NCI-H1048 (cell line): ENCODE measurements at places on chromosomes 1 and 21.

- DNase-seq = no peak
Measured at GRCh38 chr1:151371370-151372057, 991 bp downstream of the SELENBP1 start.

GRCh38 chr1:29515170-29515955 lies 279.0 kb downstream of the PTPRU start:
- no peak for DNase-seq

DNA sequence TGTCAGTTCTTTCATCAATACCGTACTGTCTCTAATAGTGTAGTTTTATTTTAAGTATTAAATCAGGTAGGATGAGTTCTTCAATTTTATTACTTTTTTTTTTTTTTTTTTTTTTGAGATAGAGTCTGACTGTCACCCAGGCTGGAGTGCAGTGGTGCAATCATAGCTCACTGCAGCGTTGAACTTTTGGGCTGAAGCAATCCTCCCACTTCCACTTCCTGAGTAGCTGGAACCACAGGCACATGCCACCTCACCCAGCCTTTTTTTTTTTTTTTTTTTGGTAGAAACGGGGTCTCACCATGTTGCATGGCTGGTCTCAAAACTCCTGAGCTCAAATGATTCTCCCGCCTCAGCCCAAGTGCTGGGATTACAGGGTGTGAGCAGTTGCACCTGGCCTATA lies 44.3 kb downstream of the INAVA start:
- no peak for DNase-seq

GRCh38 chr21:36769051-36769839 lies 70.3 kb downstream of the SIM2 start:
- DNase-seq = no peak

GRCh38 chr1:164718821-164719220 lies 159.8 kb downstream of the PBX1 start:
- no peak for DNase-seq

GRCh38 chr1:145997718-145998023 lies 1.3 kb upstream of the TXNIP start:
- no peak for DNase-seq

DNA sequence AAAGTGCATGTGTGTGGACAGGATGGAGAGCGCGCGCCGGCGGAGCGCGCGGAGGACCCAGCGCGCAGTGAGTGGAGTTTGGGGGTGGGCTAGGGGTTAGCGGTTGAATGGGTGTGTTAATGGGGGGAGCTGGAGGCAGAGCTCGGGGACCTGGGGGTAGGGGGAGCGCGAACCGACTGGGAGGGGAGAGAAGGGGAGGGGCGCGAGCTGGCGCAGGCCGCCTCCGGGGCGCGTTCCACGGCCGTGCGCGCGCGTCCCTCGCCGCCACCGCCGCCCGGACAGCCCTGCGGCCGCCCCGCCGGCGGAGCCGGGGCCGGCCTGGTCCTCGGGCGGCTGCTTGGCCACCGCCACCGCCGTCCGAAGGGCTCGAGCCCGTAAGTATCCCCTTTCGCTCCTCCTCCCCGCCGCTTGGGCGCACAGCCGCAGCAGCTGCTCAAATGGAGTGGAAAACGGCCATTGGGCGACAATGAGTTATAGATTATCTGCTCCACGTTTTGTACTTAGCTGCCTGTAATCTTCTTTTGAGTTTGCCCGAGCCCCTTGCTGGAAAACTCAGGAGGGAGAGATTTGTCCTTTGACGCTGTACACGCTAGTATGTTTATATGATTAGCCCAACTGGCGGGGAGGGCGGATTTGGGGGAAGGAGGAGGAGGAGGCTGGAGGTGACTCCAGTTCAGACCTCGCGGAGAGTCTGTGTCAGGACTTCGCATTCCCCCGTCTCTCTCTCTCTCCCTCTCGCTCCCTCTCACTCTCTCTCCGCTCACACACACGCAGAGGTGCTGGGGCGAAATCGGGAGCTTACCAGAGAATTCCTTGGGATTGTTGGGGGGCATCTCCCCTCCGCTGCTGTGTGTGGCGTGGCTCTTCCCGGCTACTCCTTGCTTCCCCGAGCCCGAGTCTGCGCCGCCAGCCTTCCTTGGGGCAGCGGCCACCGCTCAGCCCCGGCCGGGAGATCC lies at the start of gene ADGRL2:
TSS of gene ADGRL2 (plus strand) at position 240 of the 956 bp plus-strand sequence. CDS start 36,051 bp downstream, outside the sequence.
- no peak for DNase-seq

GRCh38 chr1:162570718-162571117 lies 9.2 kb downstream of the UAP1 start:
- no peak for DNase-seq

DNA sequence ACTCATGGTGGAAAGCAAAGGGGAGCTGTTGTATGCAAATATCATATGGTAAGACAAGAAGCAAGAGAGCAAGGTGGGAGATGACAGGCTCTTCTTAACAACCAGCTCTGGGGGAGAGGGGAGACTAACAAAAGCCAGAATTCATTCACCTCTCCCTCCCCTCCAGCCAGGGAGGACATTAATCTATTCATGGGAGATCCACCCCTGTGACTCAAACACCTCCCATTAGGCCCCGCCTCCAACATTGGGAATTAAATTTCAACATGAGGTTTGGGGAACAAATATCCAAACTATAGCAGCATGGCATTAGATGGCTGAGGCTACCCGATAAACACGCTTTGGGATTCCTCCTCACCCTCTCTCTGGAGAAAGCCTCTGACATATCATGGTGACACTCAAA lies 210.6 kb downstream of the RHOU start:
- no peak for DNase-seq

- DNase-seq = no peak
Measured at GRCh38 chr21:30206551-30207251, 9.2 kb downstream of the CLDN8 start.

DNA sequence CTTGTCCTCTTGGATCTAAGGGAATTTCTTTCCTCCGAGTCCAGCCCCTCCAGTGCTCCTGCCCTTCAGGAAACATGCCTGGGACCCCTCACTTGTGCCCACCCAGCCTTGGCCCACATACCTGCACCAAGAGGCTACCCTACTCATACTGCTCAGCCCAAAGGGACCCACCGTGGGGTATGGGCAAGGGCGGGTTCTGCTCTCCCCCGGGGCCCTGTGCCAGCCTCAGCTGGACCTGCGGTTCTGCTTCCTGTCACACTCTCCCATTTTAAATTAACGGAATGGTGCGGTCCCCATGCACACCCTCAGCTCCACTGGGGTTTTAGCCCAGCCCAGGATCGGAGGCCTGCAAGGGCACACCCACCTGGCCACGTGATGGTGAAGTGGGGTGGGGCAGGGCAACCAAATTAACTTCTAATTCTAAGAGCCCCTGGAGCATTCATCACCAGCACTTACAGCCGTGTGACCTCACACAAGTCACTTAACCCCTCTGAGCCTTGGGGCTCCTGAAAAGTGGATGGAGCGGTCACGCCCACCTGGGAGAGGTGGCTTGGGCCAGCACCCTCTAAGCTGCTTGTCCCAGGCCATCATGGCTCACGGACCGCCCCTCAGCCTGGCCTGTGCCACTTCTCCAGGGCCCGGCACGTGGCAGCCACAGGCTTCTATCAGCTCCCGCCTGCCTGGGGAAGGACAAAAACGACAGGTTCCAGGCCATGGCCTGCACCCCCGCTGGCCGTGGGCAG lies 28.3 kb downstream of the TP73 start:
- no peak for DNase-seq

DNA sequence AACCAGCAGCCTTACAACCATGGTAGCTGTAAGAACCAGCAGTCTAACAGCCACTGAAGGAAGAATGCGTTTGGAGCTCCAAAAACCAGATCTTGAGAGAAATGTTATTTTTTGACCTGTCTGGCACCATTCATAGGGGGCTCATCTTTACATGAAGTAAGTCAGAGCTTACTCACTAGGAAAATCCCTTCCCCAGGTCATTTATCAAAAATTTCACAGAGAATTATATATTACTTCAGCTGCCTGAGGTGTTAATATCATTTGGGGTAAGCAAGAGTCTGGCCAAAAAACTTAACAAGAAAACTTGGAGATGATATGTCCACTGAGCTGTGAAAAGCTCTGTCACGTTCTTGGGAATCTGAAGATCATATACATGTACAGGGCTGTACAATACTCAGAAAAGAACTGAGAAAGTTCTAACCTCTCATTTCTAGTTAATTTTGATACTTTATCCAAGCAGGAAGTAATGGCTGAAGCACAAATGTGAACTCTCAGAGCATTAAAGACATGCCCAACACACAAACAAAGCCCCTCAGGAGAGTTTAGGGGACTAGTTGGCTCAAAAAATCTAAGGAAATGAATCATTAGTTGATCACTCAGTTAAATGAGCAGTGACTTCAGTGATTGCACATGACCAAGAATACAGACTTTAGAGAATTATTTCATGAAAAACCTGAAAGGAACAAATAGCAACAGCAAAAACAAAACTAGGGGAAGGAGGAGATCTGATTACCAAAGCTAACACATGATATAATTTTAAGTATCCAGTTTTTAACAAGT lies 681.1 kb downstream of the LTN1 start:
- DNase-seq = no peak
